ENCODE measurements at places on chromosomes 3 and 15.
A peak's percentile ranks its signal among the peaks of the same experiment; 100 is the strongest.

DNA sequence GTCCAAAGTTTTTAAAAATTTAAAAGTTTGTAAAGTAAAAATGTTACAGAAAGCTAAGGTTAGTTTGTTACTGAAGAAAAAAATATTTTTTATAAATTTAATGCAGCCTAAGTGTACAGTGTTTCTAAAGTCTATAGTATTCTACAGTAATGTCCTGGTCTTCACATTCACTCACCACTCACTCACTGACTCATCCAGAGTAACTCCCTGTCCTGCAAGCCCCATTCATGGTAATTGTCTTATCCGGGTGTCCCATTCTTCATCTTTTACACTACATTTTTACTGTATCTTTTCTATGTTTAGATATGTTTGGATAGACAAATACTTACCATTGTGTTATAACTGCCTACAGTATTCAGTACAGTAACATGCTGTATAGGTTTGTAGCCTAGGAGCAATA is 36.7 kb upstream of the ATP10A start:
- DNase-seq = no peak

DNA sequence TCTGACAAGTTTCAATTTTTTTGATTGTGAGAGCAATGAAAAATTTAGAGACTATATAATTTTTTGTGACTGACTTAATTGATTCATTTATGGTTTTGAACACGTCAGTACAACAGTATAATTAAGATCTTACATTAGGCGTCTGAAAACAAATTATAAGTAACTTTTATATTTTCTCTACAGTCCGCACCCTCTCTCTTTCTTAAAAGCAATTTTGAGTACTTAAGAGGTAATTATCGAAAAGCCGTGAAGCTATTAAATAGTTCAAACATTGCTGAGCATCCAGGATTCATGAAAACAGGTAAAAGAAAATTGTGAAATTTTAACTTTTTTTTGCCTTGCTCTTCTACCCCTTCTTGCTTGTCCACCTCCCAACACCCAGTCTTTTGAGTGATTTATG is 34.9 kb downstream of the CNOT10 start:
- no peak for DNase-seq

- DNase-seq = no peak
Observed at GRCh38 chr3:113128386-113129015, 82.9 kb upstream of the BOC start.

DNA sequence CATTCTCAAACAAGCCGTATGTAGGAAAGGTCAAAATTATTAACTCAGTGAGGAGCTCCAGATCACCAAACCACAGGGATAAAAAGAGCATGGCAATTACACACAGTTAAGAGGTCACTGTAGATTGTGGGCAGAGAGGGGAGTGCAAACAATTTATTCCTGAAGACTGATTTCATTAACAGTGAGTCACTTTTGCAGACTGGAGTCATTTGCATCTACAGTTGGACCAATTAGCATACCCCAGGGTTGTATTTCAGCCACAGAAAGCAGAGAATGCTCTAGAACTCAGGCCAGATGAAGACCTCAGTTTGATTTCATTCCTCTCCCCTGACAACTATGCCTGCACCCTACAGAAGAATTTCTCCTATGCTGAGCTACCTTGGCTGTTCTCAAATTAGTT is 40.1 kb downstream of the SETMAR start:
- DNase-seq = no peak

DNA sequence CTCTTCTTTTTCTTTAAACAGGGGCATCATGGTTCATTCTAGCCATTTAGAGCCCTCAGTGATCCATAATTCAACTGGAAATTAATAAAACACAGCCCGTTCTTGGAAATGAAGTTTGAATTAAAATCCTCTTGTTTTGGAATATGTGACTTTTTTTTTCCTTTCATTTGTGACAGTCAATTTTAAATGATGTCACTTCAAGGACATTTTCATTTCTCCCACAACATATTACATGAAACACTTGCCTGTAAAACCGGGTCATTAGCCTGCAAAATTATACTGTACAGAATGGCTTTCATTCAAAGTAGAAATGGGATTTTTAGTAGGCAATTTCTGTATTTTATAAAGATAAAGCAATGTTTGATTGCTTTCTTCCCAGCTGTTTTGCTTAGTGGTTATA is 789 bp upstream of the SEMA6D start:
- no peak for DNase-seq

DNA sequence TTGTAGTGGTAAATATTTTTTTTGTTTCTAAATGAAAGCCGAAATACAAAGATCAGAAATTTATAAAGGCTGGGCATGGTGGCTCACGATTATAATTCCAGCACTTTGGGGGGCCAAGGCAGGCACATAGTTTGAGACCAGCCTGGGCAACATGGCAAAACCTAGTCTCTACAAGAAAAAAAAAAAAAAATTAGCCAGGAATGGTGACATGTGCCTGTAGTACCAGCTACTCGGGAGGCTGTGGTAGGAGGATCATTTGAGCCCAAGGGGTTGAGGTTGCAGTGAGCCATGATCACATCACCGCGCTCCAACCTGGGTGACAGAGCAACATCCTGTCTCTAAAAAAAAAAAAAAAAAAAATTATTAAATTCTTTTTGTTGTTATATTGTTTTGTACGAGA is 6.9 kb downstream of the DENND4A start:
- DNase-seq = no peak

DNA sequence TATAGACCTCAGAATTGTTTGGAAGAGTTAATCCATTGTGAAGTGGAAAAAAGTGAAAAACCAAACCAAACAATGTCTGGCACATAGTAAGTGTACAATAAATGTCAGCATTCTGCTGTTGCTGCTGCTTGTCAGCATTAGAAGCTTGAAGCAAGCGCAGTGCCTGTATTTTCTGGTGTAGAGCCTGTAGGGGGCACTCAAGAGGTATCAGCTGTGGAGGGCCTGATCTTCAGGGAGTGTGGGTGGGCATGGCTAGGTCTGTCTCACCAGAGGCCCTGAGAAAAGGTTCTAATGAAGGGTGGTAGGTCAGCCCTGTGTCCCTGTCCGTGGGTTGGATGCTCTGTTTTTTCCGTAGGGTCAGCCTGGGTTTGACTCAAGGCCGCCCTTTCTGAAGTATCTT is 3.6 kb downstream of the ADAMTSL3 start:
- DNase-seq = no peak

DNA sequence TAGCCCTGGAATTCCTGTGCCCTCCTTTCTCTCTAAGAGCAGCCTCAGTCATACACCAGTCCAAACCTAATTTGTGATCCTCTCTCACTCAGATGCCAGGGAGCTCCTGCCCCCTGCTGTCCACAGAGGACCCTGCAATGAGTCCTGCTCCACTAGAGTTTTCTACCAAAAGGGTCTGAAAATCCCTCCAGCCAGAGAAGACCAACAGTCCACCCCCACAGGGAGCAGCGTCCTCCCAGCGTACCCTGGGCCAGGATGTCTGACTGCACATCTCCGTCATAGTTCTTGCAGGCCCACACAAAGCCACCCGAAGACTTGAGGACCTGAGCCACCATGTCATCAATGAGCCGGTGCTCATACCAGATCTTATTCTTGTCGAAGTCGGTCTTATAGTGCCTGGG is 15.4 kb downstream of the IDH2 start:
- peak; percentile 42 for DNase-seq

- DNase-seq = peak; percentile 58
Observed at GRCh38 chr15:101499863-101500713, 10.6 kb upstream of the PCSK6 start.

- DNase-seq = no peak
Observed at GRCh38 chr3:53733446-53733845, 112.8 kb downstream of the CHDH start.

DNA sequence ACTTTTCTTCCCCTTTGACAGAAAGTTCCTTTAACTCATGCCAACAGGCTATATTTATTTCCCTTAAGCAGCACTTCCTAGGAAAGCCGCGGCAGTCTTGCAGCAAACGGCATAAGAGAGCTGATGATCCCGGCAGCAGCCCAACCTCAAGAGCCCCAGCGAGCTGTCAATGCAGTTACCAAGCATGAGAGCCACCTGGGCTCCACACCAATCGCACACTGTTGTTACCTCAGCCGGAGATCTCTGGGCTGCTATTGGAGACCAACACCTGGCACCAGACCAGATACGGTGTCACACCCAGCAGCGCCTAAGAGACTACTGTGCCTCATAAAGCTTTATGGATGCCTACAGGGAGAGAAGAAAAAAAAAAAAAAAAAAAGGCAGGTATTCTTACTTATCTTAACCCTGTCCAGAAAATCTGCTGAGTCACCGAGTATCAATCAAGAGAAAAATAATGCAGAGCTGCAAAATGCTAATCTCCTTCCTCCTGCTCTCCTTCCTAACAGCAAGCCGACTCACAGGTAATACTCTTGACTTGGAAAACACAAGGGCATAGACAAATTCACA is 11.7 kb downstream of the ABCC5 start:
- peak; percentile 62 for DNase-seq

DNA sequence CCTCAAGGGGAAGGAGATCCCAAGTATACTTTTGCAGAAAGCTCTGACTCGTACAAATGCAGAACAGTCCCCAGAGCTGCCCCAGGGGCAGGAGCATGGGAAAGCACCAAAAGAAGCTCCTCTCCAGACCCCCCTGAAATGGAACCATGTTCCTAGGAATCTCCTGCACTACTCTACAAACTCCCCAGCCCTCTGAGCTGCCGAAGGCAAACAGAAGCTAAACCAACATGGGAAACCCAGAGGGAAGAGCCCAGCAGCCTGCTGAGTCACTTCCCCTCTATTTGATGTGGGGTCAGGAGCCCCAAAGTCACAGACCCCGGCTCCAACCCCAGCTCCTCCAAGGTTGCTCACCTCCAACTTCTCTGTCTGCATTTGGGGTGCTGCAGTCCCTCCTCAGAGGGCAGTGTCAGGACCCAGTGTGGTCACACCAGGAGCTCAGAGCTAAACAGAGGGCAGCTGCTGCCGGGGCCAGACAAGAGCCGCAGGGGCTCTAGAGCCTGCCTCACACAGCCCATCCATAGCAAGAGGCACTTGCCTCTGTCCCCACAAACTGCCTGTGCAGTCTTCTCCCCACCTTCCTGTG is 3.8 kb upstream of the PLXNA1 start:
- DNase-seq = no peak

GRCh38 chr3:171465763-171466162 is 5.6 kb upstream of the TNIK start:
- DNase-seq = no peak

- DNase-seq = no peak
Observed at GRCh38 chr3:146883288-146883687, 278.1 kb upstream of the PLSCR5 start.

DNA sequence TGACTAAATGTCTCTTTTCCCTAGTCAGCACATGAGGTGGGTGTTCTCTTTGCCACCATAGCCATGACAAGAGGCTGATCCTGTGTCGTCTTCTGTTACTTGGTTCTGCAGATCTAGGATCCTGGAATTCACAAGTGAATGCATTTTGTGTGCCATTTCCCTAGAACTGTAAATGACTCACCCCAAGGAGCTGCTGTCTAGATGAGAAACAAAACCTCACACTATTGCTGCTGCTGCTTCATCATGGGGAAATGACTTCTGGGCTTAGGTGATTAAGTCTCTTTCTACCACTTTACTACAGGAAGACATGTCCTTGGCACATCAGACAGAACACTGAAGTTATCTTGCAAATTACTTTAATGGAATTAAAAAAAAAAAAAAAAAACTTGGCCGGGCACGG is 54.9 kb downstream of the SLCO3A1 start:
- no peak for DNase-seq

GRCh38 chr15:70775160-70775559 is 11.8 kb upstream of the UACA start:
- no peak for DNase-seq

DNA sequence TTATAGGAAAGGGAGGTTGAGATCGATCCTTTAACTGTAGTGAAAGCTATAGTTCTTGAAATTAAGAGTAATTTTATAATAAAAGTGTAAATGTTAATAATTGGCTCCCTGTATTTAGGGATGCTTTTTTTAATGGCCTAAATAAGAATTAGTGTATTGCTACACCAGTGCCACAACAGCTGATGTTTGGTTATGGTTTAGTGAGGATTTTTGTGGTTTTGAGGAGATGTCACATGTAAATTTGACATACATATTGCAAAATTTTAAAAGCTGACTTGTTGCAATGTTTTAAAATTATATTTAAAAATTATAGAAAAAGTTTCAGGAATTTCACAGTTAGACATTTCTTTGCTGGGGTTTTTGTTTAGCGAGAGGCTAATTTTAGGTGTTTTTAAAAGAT is 3.9 kb downstream of the TSC22D2 start:
- no peak for DNase-seq

DNA sequence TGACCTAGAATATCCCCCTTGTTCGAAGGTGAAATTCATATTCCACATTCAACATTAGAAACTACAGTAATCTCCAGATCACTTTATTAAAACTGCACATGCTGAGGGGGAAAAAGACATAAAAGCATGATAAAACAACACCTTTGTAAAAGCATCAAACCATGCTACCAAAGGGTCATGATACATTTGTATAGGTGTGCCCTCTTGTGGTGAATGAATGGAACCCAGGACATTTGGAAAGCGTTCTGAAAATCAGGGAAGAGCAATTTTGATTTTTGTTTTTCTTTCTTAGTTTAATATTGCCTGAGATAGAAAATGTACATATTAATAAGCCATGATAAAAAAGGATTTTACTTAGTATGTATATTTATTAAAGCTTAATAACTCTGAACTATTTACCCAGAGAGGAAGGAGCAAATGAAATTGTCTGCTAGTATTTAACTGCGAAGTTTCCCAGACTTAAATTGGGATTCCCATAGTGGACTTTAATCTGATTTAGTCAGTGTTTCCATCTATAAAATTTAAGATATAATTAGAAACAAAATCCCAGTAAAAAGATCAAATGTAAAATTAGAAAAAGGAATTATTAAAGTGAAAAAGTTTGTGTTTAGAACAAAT is 105.8 kb upstream of the ARL6 start:
- peak; percentile 21 for DNase-seq

- DNase-seq = no peak
Observed at GRCh38 chr15:99399061-99399460, 147.8 kb downstream of the LRRC28 start.

GRCh38 chr3:142628801-142629200 is 32.6 kb downstream of the PLS1 start:
- peak; percentile 36 for DNase-seq

DNA sequence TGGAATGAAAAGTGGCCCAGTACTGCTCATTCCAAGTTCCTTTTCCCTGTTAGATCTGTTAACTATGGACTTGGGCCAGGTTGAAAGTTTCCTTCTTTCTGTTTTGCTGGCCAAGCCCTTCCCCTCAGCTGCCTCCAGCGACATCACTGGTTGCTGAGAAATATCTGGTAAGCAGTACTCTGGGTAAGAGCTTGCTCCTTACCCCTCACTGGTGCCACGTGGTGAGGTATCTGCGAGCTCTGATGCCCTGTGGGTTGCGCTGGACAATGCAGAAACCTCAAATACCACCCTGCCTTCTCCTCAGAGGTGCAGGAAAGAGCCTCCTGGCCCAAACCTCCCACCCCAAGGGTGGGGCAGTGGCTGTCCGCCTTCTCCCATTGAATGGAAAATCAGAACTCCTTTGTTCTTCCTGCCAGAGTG is 42.9 kb upstream of the APH1B start:
- DNase-seq = peak; percentile 68

- no peak for DNase-seq
Observed at GRCh38 chr3:23629181-23629894, 176.4 kb upstream of the UBE2E1 start.

- DNase-seq = no peak
Observed at GRCh38 chr15:63381301-63382204, at the start of gene CA12. TSS of gene CA12 (minus strand) at chr15:63381846. CDS start at chr15:63381720, 126 bp downstream.

Data from Ammon's horn (tissue), 1 donor.